Epithelial cell of alveolus of lung (primary cell): ENCODE measurements at places on chromosomes 12 and 14. TPM values are rescaled to one million over a fixed set of nuclear protein-coding genes. Genes with fewer than 3 reads are reported as not detected.

The CAPZA3 gene
- not detected in 2 replicates for total RNA-seq

The KHNYN gene
- total RNA-seq: 33.4 TPM in 2 replicates

The GSC gene
- total RNA-seq: 0.13 TPM in 1 of 2 replicates, not detected in the other

The AKAP6 gene
- total RNA-seq: 0.39 and 19.8 TPM in 2 replicates

The ATXN3 gene
- total RNA-seq: 11.1 and 42.4 TPM in 2 replicates

The NRIP2 gene
- 1.0 TPM in 1 of 2 replicates, not detected in the other for total RNA-seq

The LUM gene
- total RNA-seq: 299 and 746 TPM in 2 replicates

The PPP1R36 gene
- under 0.01 and 5.1 TPM in 2 replicates for total RNA-seq
